KBM-7 (cell line): ENCODE measurements at places on chromosomes 1 and 21.
A peak's percentile ranks its signal among the peaks of the same experiment; 100 is the strongest.

- DNase-seq = no peak
These were observed 46.7 kb upstream of the GJB5 start for GRCh38 chr1:34708106-34708505.

DNA sequence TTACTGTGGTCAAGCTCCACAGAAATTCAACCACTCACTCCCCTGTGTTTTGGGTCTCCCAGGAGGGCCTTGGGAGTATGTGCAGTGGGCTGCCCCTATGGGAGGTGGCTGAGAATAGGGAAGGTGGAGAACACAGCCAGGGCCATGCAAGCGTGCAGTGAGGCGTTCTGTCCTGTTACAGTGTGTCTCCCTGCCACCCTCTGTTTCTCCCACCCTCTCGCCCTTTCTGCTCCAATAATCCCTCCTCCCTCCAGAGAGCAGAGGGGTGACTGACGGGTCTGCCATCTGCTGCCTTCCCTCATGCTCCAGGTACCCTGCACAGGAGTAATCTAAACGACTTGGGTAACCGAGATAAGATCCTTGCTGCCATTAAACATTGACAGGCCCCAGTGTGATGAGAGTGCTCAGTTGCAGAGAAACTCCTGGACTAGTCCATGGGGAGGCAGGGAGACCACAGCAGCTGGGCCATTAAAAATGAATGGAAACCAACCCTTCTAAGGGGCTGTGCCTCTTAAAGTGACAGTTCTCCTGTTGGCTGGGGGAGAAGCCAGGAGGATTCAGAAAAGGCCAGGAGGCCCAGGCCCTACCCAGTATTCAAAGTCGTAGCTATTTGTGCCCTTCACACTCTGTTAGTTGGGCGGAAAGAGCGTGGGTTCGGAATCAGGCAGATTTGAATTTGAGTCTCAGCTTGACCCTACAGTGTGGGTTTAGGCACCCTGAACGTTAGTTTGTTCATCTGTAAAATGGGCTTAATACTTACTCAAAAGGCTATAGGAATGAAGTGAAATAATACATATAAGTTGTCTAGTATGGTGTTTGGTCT lies 22.4 kb upstream of the BTG2 start:
- DNase-seq = no peak

GRCh38 chr1:111746614-111746999 lies 7.4 kb upstream of the INKA2 start:
- DNase-seq = no peak

DNA sequence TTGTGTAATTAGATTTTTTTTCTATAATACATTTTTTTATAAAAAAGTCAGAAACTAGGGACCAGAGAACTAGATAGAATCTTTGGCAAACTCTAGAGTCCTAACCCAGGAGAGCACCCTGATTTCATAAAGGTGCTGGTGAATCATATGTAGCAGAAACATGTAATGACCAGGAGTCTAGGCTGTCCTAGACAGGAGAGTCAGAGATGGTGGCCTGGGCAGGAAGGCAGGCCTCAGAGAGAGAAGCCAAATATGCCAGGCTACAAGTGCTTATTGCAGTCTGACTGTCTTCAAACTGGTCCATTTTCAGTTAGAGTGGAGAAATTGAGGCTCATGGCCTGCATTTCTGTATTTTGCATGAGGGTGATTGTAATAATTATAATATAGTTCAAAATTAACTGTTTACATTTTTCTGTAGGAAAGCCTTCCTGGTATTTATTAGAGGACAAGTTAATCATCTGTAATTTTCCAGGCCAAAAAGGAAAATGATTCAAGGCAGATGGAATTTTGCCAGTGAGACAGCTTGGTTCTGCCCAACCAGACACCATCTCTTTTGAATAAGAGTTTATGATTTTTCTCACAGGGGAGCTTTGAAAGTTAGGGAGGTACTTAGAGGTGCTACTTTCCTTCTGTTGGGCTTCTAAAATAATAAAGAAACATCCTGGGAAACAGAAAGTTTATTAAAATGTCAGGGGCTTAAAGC lies 129.8 kb downstream of the S1PR1 start:
- DNase-seq = no peak

- DNase-seq = no peak
These were observed 5.6 kb downstream of the TMEM234 start for GRCh38 chr1:32216566-32216965.

DNA sequence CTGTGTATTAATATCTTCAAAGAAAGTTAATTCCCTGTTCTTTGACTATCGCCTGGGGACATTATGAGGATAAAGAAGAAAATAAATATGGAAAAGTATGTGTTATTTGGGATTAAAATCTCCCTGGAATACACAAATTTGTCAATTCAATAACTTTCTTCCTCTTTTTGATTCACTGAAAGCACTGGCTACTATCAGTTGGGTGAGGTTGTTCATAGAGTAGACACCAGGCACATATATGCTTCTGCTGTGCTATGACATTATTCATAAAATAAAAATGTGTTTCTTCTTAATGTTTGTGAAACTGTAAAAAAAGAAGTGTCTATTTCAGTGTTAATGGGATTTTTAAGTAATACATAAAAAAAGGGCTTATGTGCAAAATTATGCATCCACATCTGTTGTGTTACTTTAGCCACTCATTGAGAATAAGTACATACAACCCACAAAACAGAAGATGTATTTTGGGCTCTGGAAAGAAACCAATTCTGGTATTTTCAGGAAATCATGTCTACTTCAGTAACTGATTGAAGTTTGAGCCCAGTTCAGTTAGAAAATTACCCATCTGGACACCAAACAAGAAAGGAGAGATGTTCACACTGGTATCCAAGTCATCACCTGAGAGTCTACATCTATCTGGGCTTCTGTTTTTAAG lies 169.4 kb downstream of the GABPA start:
- DNase-seq = no peak

- no peak for DNase-seq
These were observed 13.3 kb downstream of the RSPO1 start for GRCh38 chr1:37621326-37621870.

- DNase-seq = no peak
These were observed 18.7 kb downstream of the UBL4B start for GRCh38 chr1:110130989-110131388.

- DNase-seq = no peak
These were observed 51.1 kb upstream of the CTTNBP2NL start for GRCh38 chr1:112344754-112345423.

DNA sequence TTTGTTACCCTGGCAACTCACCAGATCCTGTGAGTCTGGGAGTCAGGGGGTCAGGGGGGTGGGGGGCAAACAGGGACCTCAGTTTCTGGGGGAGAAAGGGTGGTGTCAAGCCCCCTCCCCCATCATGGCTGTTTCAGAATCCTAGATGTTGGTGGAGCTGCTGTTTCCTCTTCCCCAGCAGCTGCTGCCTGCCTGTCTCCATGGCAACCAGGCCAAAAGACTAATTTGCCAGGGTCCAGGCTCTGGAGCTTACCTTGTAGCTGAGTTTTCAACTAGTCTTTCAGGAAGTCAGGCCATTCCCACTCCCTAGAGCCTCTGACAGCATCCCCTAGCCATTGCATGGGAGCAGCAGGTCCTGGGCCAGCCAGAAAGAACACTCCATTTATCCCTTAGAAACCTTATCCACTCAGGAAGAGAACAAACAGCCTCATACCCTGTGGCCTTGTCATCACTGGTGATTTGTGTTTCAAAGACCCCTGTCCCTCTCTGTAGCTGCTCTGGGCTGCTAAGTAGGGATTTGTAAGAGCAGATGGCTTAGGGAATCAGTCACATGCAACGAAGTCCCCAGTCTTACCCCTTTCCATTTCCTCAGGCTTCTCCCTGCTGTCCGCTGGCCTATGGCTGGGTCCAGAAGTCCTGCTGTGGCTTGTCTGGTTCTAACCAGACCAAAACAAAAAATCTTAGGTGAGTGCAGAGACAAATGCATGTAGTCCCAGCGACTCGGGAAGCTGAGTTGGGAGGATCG lies 21.5 kb upstream of the STMN1 start:
- DNase-seq = peak; percentile 59

DNA sequence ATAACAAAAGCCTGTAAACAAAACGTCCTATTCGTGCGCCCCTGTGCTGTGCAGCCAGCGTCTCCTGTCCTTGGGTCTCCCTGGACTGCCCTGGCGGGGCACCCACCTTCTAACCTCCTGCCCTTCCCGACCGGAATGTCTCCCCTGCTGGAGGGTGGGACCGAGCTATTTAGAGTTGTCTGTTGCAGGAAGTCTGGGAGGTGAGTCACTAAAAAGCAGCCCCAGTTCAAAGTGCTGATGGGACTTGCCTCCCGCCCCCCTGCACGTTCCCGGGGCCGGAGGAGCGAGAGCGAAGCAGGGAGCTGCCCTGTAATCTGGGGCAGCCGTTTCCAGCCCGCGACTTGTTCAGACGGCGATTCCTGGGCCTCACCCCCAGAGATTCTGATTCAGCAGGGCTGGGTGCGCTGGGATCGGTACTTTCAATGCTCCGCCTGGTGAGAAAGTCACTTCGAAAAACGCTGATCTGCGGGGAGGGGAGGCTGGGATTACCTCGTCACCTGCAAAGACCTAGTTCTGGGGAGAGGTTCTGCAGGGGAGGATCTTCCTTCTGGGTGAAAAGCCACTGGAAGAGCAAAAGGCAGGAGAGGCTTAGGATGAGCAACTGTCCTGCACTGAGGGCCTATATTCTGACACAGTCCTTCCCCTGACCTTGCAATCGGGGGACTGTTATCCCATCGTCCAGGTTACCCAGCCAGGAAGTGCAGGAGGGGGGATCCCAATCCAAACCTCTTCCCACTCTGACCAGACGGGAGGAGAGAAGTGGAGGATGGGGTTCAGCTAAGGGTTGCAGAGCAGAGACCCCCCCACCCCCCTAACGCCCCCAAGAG lies 1.2 kb upstream of the DHRS3 start:
- peak; percentile 74 for DNase-seq

DNA sequence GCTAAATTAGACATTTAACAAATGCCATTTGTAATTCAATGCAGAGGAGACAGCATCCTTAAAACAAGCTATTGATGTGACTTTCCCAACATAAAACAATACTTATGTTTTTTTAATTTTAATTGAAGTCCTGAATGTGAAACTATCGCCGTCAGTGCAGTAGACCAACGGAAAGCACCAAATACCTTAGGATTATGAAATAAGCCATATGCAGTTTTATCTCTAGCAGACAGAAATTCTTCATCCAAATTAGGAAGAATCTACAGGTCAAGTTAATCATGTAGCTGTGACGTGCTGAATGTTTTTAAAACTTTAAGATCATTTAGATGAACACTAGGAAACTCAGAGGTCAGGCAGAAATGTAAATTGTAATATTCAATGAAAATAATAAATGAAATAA lies 714 bp upstream of the ST6GALNAC5 start:
- DNase-seq = no peak

DNA sequence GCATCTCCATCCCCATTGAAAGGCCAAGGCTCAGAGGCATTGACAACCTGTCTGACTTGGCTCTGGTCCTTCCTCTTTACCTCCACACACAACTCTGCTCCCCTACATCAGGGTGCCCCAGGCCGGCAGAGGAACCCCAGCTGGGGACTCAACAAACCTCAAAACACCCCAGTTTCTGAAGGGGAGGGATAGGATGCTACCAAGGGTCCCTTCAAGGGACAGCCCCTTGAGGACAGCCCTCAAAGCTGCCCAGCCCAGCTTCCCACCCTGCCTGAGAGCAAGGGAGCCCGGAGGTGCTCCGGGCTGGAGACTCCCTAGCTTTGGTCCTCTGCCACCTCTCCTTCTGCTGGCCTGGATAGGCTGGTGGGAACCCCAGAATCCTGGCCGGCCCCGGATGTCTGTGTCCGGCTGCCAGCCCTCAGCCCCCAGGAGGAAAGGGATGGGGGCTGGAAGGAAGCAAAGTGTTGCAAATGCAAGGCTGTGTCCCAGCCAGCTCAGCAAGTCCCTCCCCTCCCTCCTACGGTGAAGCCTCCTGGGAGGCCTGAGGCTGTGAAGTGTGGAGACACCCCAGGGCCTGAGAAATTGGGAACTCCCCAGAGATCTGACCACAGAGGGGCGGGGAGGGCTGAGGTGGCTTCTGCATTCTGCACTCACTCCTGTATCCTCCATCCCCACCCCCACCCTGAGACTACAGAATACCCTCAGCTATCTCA lies 1.1 kb upstream of the MARCKSL1 start:
- peak; percentile 86 for DNase-seq

- DNase-seq = peak; percentile 32
These were observed 55.4 kb downstream of the KCNAB2 start for GRCh38 chr1:6100861-6101783.

DNA sequence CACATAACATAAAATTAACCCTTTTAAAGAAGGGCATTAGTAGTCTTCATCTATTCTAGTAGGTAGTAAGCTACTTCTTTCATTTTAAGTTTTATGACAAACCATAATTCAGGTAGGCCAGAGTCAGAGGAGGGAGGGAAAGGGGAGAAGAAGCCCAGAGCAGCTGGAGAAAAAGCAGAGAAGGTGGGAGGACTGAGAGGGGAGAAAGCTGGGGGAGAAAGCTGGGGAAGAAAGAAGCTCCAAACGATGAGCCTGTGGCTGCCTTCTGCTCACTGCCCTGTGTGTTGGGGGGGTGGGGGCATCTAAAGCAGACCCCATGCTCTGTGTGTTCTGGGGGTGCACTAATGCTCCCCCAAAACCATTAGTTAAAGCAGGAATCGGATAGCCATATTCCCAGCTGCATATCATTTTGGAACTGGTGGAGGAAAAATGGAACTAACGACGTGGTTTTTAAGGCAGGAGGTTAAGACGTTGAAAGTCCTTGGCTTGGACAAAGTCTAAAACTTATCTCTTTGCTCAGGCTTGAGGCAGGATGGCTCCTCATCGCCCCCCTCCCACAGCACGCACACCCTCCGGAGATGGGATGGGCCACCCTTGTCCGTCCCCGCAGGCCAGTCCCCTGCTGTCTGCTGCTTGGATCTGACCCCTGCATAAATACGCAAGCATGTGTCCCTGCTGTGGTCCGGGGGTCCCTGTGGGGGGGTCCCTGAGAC lies 184.2 kb downstream of the DYRK1A start:
- DNase-seq = no peak

GRCh38 chr1:208988811-208989222 lies 594.7 kb upstream of the CAMK1G start:
- DNase-seq = peak; percentile 30

DNA sequence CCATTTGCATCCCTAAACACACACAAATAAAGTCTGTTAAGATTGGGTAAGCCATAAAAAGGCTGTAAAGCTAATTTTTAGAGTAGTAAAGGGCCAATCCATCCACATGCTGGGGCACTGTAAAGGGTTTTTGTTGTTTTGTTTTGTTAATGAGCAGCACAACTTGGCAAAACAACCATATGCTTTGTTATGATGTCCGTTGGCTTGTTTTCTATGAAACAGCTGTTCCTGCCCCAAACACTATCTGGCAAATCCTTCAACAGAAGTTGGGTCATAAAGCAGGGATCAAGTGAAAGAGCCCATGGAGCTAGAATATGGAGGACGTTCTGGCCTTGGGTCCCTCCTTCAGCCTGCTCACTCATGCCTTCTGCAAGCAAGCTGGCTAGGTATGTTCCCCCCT lies 183.6 kb downstream of the APP start:
- DNase-seq = no peak

DNA sequence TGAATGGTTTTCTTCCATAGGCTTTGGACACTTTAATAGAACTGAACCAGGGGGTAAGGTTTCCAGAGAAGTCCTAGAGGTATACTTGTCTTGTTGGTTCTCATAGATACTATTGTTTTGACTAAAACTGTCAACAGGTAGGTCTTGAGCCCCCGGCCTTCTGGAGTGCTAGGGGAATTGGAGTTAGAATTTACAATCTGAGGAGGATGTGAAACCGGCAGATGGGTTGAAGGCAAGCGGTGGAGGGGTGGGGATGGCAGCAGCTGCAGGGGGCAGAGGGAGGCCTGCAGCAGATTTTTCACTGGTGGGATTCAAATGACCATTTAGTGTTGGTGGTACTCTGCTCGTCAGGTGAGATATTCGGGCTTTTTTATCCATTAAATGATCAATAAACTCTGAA lies 4.3 kb upstream of the CD1D start:
- no peak for DNase-seq

- DNase-seq = no peak
These were observed 52.0 kb upstream of the LYPLAL1 start for GRCh38 chr1:219121679-219122078.
